ENCODE measurements at places on chromosomes 4 and X.

DNA sequence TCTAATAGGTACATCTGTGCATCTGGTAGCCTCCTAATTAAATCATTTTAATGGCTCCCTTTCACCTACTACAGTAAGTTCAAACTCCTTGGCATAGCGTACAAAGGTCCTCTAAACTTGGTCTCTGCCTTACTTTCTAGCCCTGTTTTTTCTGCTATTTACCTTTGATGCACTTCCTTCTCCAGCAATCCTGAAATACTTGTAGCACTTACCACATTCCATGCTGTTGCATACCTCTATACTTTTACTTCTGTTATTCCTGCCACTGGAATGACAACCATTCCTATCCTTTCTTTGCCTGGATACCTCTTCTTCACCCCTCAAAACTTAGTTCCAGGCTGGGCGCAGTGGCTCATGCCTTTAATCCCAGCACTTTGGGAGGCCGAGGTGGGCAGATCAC is 56.6 kb upstream of the LHFPL1 start:
- no peak for DNase-seq

DNA sequence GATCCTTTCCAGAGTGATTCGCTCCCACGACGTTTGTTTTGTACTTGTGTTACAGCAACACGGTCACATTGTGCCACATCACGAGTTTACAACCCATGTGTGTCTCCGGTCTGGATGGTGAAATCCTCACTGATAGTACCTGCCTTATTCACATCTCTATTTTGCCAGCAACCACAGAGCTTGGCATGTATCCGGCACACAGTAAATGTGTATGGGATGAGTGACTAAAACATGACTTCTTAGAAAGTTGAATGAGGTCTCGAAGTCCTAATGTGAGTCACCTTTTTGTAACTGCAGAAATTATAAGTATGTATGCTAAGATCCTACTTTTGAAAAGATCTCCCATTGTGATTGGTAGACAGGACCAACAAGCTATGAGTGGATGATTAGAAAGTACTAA is 7.5 kb downstream of the STOX2 start:
- no peak for DNase-seq

- no peak for DNase-seq
Observed at GRCh38 chr4:54230484-54231418, 1.7 kb downstream of the PDGFRA start.

GRCh38 chr4:113094802-113095201 is 45.3 kb downstream of the ANK2 start:
- DNase-seq = no peak

- DNase-seq = peak; percentile 62
Observed at GRCh38 chrX:56733459-56734046, 4.5 kb downstream of the NBDY start.

DNA sequence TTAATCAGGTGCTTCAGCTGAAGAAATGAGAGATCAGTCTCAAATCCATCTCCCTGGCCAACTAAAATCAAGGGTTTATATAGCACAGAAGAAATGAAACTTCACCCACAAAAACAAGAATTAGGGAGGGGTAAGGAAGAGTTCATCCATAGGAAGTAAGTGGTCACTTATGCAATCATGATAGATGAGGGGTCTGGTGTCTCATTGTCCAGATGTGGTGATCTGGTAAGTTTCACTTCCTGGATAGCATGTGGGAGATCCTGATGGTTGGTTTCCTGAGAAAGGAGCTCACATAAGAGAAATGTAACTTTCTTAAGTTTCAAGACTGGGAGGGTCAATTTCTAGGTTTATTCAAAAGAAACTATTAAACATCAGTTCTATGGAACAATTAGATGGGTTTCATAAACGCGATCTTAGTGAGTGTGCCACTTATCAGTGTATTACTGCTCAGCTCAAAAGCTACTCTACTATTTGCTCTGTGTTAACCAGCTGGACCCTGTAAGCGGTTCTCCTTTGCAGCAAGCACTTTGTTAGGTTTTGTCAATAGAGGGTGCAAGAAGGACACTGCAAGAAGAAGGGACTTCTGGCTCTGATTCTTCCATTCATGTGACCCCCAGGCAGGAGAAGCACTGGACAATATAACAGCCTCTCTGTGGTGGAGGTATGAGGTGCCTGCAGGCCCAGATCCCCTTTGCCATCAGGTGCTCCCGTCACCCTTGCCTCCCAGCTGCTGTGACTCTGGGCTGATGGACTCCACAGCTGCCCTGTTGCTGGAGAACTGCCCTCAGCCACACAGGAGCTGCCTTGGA is 35.4 kb upstream of the HPSE start:
- no peak for DNase-seq

DNA sequence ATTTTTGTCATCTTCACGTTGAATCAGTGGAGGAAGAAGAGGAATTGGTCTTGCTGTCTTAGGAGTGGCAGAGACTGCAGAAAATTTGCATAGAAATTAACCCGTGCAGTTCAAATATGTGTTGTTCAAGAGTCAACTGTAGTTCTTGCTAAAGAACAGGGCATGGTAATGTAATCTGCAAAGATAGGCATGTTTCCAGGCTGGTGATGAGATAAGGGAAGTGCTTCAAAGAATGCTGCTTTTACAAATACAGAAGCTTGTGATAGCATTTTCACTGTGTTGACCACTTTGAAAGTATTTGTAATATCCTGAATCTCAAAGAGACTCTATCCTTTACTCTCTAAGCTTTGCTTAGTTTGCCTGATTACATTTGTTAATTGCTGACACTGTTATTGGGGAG is 60.1 kb downstream of the PRRG1 start:
- no peak for DNase-seq

GRCh38 chrX:78024349-78025059 is 55.1 kb upstream of the PGAM4 start:
- peak; percentile 14 for DNase-seq

- DNase-seq = no peak
Observed at GRCh38 chr4:143555676-143556075, 42.2 kb downstream of the SMARCA5 start.

GRCh38 chr4:150089732-150090131 is 11.5 kb downstream of the DCLK2 start:
- DNase-seq = no peak

DNA sequence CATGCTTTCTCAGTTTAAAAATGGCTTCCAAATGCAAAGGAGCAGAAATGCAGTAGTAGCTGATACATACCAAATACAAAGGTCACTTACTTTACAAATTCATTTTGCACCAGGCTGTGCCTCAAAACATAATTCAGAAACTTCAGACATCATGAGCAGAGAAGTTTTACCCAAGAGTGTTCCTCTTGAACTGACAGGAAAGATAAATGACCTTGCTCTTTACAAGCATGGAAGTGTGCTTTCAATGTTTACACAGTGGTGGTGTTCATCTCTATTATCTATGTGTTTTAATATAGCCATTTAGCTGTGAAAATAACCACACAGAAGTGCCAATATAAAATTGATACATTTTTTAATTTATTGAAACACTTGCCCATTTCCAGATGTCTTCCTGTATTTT is 383.4 kb downstream of the ANKRD50 start:
- no peak for DNase-seq

GRCh38 chr4:66589183-66589582 is 918.9 kb upstream of the EPHA5 start:
- DNase-seq = no peak

GRCh38 chrX:49106930-49107329 is 16.6 kb downstream of the GPKOW start:
- no peak for DNase-seq

DNA sequence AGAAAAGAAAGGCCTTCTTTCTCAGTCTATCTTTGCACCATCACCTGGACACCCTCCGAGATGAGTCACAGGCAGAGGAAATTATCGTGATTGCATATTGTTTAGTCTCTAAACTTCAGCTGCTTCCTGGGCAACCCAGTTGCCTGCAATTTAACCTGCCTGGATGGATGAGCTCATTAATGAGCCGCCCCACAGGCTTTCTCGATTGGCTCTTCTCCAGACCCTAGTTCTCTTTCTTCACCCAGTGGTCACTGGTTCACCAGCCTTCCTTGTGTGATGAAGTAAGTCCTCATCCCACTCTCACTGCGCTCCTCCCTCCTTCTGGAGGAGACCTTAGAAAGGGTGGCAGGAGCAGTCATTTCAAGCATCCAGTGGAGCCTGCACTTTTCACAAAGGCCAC is 94.4 kb downstream of the SOWAHB start:
- no peak for DNase-seq

GRCh38 chr4:46329118-46329976 is 60.6 kb downstream of the GABRA2 start:
- DNase-seq = no peak

- DNase-seq = no peak
Observed at GRCh38 chr4:186749611-186750281, 26.1 kb upstream of the FAT1 start.

- DNase-seq = no peak
Observed at GRCh38 chrX:53718073-53718472, 31.6 kb upstream of the HUWE1 start.

DNA sequence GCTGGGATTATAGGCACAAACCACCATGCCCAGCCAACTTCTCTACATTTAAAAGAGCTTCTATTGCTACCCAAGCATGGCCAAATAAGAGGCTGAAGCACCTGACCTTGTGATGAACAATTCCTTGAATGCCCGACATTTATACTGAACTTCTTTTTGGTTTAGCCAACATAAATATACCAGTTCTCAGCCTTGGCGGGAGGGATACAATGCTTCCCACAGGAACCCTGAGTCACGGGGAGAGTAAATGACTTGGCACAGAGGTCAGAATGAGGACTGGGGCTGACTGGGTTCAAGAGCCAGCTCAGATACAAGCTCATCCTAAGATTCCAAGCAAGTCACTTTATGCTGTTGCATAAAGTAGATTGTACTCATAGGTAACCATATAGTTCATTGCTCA is 6.1 kb downstream of the HOPX start:
- DNase-seq = no peak

DNA sequence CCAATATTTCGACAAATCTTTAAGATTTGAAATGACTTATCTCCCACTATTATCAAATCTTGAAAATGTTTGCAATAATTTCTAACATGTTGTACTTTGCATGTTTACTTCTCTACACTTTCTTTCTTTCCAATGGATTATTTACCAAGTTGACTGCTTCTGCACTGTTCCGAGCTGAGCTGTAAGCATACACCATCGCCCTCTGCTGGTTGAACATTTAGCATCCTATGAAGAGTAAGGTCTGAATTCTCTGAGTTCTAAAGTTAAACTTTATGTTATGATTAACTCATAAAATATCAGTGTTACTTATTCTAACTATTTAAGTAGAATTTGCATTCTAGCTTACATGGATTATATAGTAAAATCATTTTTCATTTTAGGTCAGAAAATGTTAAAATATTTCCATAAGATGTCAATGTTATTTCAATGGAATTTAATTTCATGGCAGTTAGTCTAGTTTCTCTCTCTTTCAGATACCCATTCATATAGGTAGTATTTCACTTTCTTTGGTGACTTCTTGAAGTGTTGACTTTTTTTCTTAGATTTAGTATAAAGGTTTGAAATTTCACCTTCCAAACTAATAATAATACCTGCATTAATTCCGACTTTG is 137.4 kb downstream of the DKK2 start:
- no peak for DNase-seq

- no peak for DNase-seq
Observed at GRCh38 chrX:13852001-13852695, 35.3 kb upstream of the GPM6B start.

DNA sequence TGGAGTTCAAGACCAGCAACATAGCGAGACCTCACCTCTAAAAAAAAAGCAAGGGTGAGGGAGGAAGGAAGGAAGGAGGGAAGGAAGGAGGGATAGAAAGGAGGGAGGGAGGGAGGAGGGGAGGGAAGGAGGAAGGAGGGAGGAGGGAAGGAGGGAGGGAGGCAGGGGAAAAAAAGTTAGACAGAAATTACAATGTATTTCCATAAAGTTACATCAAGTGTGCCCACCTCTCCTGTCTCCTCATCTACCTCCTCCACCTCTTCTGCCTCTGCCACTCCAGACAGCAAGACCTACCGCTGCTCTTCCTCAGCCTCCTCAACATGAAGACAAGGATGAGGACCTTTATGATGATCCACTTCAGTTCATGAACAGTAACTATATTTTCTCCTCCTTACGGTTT is 8.3 kb downstream of the LIN54 start:
- DNase-seq = no peak

DNA sequence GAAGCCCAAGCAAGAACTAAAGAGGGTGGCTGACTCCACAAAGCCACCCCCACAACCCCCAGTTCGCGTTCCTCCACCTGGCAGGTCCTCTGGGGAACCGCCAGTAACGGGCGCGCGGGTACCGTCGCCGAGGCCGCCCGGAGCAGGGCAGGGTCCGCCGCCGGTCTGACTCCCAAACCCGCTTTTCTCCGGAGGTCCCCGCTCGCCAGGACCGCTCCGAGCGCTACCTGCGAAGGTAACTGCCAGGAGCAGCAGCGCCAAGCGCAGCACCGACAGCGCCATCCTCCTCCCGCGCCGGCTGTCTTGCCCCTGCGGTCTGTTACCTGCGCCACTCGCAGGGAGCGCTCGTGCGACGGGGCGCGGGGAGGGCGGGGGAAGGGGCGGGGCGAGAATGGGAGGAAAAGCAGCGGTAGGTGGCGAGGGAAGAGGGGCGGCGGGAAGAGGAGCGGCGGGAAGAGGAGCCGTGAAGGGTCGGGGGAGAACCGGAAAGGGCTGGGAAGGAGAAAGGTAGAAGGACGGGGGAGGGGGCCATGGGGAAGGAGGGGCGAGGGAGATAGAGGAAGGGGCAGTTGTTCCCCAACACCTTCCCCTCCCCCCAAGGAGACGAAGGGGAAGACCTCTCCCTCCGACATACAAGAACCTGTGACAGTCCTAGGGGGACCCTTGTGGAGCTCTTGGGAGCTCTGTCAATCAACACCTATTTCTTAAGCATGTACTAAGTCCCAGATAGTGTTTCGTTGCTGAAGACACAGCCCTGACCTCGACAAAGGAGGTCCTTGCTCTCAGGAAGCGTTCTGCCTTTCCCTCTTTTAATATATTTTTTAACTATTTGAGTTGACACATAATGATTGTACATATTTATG is at the start of gene SPINK2:
SPINK2 (minus strand) TSS at position 321 of the 863 bp plus-strand sequence; CDS start at position 282, 39 bp downstream.
- DNase-seq = peak; percentile 67

DNA sequence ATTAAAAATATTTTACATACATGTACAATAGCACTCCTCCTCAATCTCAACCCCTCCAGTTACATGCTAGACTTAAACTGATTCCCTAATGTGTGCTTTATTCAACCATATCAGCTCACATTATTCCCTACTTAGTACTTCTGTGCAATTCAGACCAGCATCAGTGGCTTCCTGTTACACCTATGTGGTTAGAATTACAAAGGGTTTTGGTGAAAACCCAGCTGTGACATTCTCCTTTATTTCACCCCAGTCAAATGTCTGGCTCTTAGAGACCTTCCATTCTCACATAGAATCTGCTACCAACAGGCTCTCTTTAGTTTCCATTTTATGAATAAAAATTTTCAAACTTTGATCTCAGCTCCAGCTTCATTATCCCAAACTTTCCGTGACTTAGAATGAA is 85.2 kb upstream of the SLC7A11 start:
- DNase-seq = no peak

DNA sequence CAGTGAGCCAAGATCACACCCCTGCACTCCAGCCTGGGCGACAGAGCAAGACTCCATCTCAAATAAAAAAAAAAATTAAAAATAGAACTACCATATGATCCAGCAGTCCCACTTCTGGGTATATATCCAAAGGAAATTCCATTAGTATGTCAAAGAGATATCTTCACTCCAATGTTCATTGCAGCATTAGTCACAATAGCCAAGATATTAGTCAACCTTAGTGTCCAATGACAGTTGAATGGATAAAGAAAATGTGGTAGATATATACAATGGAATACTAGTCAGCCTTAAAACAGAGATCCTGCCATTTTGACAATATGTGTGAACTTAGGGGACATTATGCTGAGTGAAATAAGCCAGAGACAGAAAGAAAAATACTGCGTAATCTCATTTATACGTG is 49.4 kb downstream of the C4orf46 start:
- DNase-seq = no peak

Measured in activated gamma-delta T cell treated with Interleukin-2 at 50 U/mL for 16 hours (primary cell).